T-helper 2 cell treated with Interferon-gamma antibody and Interleukin-4, amounts not matched to agents 5 μg/mL and 100 μg/mL, for 36 hours (primary cell): ENCODE measurements at places on chromosomes 12 and 14.
A peak's percentile ranks its signal among the peaks of the same experiment; 100 is the strongest.

DNA sequence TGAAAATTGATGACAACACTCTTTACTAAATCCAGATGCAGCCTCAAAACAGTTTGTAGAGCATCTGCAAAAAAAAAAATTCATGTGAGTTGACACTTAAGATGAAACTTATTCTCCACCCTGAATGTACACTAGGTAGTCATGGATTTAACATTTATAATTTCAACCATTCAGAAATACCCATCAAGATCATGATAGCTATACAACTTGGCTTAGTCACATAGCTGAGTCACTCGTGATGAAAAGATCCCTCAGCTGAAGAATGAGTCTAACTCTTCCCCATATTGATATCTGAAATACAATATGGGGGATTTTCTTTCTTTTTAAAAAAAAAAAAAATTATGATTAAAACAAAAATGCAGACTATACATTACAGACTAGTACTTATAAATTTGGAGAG, 104.8 kb upstream of the PLEKHG7 start:
- H3K27ac ChIP-seq: no peak overlapping the region
- no peaks in the 10 kb centered on the region for H3K27me3 ChIP-seq
- peaks cover 35% of the 10 kb centered on the region for H3K36me3 ChIP-seq
- peak; percentile 24 for DNase-seq
- no peak overlapping the region for H3K4me3 ChIP-seq

DNA sequence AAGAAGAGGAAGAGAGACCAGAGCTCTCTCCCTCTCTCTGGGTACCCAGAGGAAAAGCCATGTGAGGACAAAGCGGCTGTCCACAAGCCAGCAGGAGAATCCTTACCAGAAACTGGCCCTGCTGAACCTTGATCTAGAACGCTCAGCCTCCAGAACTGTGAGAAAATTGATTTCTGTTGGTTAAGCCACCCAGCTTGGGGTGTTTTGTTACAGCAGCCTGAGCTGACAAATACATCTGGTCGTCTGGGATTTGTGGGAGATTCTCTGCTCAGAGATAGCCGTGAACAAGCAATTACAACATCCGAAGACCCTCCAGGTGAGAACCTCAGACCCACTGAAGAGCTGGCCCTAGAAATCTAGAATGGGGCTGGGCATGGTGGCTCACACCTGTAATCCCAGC, 6.5 kb upstream of the PRIMA1 start:
- no peak for DNase-seq
- H3K27me3 ChIP-seq: peaks cover 33% of the 10 kb centered on the region
- no peaks in the 10 kb centered on the region for H3K36me3 ChIP-seq

DNA sequence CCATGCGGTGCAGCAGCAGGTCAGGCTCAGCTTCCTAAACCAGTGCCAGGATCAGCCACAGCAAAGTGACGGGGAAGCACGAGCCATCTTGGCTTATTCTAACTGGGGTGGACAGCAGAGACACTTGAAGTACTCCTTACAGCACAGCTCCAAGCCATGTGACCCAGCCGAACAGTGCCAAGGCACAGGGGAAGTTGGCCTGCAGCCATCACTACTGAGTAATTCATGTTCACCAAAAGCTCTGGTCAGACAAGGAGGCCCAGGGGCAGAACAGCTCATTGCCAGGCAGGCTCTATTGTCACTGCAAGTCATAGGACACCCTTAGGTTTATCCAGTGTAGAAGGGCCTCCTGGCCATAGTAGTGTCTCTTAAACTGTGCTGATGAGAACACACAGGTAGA, 23.4 kb upstream of the SLC35F4 start:
- no peaks in the 10 kb centered on the region for H3K36me3 ChIP-seq
- no peak for DNase-seq
- H3K4me1 ChIP-seq: no peaks in the 10 kb centered on the region
- no peak overlapping the region for H3K4me3 ChIP-seq
- no peaks in the 10 kb centered on the region for H3K27me3 ChIP-seq
- no peak overlapping the region for H3K27ac ChIP-seq

- no peak for DNase-seq
- H3K36me3 ChIP-seq: no peaks in the 10 kb centered on the region
- H3K27me3 ChIP-seq: no peaks in the 10 kb centered on the region
- H3K4me1 ChIP-seq: no peaks in the 10 kb centered on the region
- no peak overlapping the region for H3K4me3 ChIP-seq
- H3K27ac ChIP-seq: no peak overlapping the region
Measured at GRCh38 chr12:89787763-89788162, 79.1 kb upstream of the ATP2B1 start.

DNA sequence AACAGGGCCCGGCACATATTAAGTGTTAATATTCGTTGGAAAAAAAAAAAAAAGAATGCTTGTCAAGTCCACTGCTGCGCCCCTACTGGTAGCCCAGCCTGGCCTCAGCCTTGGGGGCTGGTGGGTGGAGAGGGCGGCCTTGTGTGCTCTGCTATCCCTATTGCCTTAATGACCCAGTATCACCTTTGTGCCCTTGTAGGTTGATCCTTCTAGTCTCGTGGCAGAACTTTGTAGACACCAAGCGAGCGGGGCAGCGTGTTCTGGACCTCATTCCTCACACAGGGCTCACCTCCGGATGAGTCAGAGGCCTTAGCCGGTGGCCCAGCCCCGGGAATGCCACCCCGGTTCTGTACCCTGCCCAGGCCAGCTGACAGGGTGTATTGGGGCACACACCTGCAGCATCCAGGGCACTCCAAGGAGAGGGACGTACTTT, 1.8 kb upstream of the RCOR1 start:
- H3K27me3 ChIP-seq: peaks cover 5% of the 10 kb centered on the region
- H3K36me3 ChIP-seq: peaks cover 4% of the 10 kb centered on the region
- H3K27ac ChIP-seq: peak overlapping the region; percentile 81
- peaks cover 24% of the 10 kb centered on the region for H3K4me1 ChIP-seq
- no peak for DNase-seq

DNA sequence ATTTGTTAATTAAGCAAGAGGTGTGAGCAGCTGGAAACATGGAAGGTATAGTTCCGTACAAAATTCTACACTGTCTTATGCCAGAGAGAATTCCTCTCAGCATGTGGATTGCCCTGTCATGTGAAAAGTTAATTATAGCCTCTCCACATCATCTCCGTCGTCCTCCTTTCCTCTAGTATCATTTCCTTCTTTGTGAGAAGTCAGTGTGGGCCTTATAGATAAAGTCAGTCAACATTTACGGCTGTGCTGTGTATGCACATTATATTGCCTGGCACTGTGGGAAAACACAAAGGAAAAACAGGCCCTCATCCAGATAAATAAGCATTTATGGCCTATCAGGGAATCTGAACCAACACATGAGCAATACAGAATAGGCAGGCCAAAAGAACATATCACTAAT, 236.6 kb downstream of the SEC23A start:
- no peaks in the 10 kb centered on the region for H3K27me3 ChIP-seq
- H3K27ac ChIP-seq: no peak overlapping the region

GRCh38 chr12:121238086-121238485, 28.2 kb downstream of the P2RX4 start:
- H3K27me3 ChIP-seq: no peaks in the 10 kb centered on the region
- DNase-seq: no peak
- peaks cover 36% of the 10 kb centered on the region for H3K36me3 ChIP-seq
- peaks cover 35% of the 10 kb centered on the region for H3K4me1 ChIP-seq

- no peak overlapping the region for H3K27ac ChIP-seq
- H3K4me3 ChIP-seq: peak overlapping the region; percentile 57
Measured at GRCh38 chr14:74609721-74610120, 2.3 kb downstream of the LTBP2 start.

GRCh38 chr14:55721353-55721752, 141.3 kb downstream of the KTN1 start:
- H3K4me1 ChIP-seq: no peaks in the 10 kb centered on the region
- no peak overlapping the region for H3K27ac ChIP-seq
- no peak for DNase-seq
- H3K4me3 ChIP-seq: no peak overlapping the region

GRCh38 chr12:8870586-8870985, 43.7 kb upstream of the PHC1 start:
- H3K4me3 ChIP-seq: no peak overlapping the region
- H3K4me1 ChIP-seq: no peaks in the 10 kb centered on the region
- H3K27ac ChIP-seq: no peak overlapping the region
- no peak for DNase-seq

DNA sequence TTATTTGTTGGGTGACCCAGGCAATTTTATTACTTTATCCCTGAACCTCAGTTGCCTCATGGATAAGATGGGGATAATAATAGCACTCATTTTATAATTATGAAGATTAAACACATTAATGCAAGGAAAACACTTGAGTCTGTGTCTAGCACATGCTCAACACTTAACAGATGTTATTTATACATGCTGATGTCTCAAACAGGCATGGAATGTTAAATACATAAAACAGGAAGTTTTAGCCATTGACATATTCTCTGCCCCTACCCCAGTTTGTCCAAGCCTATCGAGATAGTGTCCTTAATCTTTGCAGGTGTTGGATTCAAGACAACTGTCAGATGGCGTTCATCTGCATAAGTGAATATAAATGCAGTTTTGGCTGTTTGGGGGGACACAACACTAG, 109.8 kb downstream of the SCAF11 start:
- H3K27ac ChIP-seq: peak overlapping the region; percentile 85
- no peaks in the 10 kb centered on the region for H3K27me3 ChIP-seq
- H3K36me3 ChIP-seq: peaks cover 82% of the 10 kb centered on the region
- peak overlapping the region; percentile 50 for H3K4me3 ChIP-seq
- peaks cover 47% of the 10 kb centered on the region for H3K4me1 ChIP-seq

- H3K4me1 ChIP-seq: no peaks in the 10 kb centered on the region
- H3K36me3 ChIP-seq: no peaks in the 10 kb centered on the region
- H3K4me3 ChIP-seq: no peak overlapping the region
- H3K27me3 ChIP-seq: no peaks in the 10 kb centered on the region
Measured at GRCh38 chr14:24978862-24979724, 70.9 kb downstream of the STXBP6 start.

DNA sequence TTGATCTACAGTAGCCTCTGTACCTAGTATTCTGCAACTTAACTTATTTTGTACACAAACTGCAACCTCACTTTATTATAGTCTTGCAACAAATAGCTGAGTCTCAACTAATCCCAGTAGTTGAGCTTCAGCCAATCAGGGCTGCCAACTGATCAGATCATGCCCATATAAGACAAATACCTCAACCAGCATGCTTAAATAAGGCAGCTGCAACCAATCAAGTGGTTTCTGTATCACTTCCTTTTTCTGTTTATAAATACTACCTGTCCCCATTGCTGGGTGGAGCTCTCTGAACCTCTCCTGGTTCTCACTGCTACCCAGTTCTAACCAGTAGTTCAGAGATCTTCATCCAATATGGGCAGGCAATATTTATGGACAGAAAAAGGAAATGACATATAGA, 248.5 kb upstream of the FBXO33 start:
- no peak for DNase-seq
- no peak overlapping the region for H3K4me3 ChIP-seq
- H3K27ac ChIP-seq: no peak overlapping the region
- H3K36me3 ChIP-seq: no peaks in the 10 kb centered on the region
- no peaks in the 10 kb centered on the region for H3K27me3 ChIP-seq

GRCh38 chr12:66217342-66217917, 28.4 kb downstream of the IRAK3 start:
- H3K4me3 ChIP-seq: no peak overlapping the region
- peaks cover 1% of the 10 kb centered on the region for H3K4me1 ChIP-seq
- DNase-seq: no peak
- peaks cover 2% of the 10 kb centered on the region for H3K36me3 ChIP-seq

DNA sequence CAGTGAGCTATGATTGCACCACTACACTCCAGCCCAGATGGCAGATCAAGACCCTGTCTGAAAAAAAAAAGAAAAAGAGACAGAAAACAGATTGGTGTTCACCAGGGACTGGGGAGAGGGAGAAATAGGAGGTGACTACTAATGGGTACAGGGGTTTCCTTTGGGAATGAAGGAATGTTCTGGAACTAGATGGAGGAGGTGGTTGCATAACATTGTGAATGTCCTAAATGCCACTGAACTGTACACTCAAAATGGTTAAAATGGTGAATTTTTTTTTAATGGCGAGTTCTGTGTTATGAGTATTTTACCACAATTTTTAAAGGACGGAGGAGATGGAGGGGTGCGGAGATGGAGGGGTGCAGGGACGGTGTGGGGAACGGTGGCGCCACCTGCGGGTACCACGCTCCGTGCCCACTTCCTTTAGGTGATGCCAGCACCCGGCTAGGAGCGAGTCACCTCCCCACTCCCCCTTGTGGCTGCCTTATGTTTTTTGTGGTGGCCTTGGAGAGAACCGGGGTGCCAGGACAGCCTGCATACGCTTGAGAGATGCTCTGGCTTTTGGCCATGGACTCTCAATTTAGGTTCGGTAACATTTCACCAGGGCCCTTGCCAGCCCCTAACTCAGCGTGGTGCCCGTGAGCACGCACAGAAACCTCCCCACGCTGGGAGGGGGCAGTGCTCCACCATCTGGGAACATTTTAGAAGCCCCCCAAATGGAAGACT, 16.1 kb downstream of the UBC start:
- peaks cover 4% of the 10 kb centered on the region for H3K36me3 ChIP-seq
- peaks cover 12% of the 10 kb centered on the region for H3K4me1 ChIP-seq
- peak; percentile 58 for DNase-seq

DNA sequence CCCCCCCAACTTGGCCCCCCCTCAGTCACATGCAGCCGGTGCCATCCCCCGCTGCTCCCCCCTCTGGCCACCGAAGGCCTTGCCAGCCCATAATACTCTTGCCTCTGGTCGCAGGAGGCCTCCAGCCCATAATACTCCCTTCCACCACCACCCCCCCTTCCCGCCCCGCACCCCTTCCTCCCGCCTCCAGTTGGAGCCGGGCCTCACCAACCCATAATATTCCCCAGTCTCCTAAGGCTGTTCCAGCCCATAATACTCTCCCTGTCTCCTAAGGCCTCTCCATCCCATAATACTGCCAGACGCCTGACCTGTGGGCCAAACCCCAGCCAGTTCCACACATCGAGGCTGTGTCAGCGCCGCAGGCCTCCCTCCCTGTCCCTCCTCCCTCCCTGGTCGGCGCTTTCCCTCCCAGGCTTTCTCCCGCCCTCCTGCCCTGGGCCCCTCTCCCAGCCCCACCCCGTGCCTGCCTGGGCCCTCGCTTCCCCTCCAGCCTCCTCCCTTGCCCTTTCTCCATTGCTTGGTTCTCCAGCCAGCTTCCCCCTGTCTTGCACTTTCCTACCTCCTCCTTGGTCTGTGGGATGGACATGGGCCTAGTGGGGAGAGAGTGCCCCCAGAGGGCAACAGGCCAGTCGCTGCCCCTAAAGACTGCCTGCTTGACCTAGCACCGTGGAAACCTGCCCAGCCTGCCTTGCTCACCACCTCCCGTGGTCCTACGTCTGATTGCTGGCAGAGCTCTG, 6.8 kb upstream of the CHD4 start:
- no peak overlapping the region for H3K4me3 ChIP-seq
- no peak for DNase-seq
- H3K27me3 ChIP-seq: no peaks in the 10 kb centered on the region
- peaks cover 41% of the 10 kb centered on the region for H3K4me1 ChIP-seq

DNA sequence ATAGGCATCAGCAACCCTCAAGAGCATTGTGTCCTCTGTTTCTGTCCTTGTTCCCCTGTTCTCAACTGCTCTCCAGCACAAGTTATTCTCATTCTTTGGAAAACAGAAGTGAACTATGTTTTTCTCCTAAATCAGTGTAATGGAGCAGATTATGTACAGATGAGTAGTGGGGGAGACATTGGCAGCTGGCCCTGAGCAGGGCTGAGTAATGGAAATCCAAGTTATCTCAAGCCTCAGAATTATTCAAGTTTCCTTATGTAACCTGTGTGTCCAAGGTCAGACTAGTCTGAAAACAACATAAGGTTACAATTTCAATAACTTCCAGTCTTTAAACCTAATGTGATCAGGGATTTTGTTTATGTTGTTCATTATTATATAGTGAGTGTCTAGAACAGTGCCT, 116.1 kb upstream of the FUT8 start:
- no peak overlapping the region for H3K27ac ChIP-seq
- no peaks in the 10 kb centered on the region for H3K27me3 ChIP-seq
- no peak for DNase-seq
- H3K4me3 ChIP-seq: no peak overlapping the region
- H3K36me3 ChIP-seq: peaks cover 5% of the 10 kb centered on the region

GRCh38 chr12:103769240-103769945, 71.6 kb downstream of the NT5DC3 start:
- H3K27me3 ChIP-seq: no peaks in the 10 kb centered on the region
- DNase-seq: no peak
- no peak overlapping the region for H3K4me3 ChIP-seq
- H3K27ac ChIP-seq: no peak overlapping the region
